ENCODE measurements at places on chromosomes 6 and 20.
A peak's percentile ranks its signal among the peaks of the same experiment; 100 is the strongest.

DNA sequence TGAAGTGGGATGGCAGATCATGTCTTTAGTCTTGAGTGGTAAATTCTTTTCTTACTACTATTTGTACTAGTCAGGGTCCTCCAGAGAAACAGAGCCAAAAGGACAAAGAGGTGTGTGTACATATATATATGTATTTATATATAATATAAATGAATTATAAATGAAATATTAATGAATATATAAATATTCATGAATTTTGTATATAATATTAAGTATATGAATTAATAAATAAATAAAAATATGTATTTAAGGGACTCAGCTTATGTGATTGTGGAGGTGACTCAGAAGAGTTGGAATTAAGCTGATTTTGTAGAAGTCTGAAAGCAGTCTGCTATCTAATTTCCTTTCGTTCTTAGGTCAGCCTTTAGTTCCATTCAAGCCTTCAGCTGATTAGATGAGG lies 265.3 kb upstream of the MMS22L start:
- no peak for DNase-seq

DNA sequence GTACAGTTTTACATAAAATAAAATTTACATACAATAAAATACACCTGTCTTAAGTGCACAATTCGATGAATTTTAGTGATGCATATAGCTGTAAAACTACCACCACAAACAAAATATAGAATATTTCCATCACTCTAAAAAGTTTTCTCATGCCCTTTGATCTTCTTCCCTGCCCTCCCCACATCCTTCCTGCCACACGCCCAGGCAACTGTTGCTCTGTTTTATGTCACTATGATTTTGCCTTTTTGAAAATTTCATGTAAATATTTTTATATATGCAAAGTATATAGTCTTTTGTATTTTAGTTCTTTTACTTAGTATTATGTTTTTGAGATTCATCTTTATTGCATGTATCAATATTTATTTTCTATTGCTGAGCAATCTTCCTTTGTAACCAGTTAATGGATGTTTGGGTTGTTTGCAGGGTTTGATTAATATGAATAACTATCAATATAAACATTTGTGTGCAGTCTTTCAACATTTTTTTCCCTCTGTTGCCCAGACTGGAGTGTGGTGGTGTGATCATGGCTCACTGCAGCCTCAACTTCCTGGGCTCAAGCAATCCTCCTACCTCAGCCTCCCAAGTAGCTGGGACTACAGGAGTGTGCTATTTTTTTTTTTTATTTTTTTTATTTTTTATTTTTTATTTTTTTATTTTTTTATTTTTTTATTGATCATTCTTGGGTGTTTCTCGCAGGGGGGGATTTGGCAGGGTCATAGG lies 23.8 kb upstream of the SAMHD1 start:
- DNase-seq, result no peak

DNA sequence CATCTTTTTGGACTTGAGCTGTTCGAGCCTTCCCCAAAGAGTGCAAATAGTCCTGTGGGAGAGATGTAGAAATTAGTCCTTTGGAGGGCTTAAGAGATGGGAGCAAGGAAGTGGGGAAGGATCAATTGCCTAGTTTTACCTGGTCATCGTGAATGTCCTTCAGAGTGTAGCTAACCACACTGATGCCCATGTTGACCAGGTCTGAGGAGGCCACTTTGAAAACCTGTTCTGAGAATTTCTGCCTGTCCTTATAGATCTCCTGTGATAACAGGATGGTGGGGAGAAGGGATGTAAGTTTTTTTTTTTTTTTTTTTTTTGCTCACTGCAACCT lies 2.0 kb downstream of the FLOT1 start:
- no peak for DNase-seq

- no peak for DNase-seq
Observed at GRCh38 chr6:80501636-80502035, 395.2 kb downstream of the BCKDHB start.

DNA sequence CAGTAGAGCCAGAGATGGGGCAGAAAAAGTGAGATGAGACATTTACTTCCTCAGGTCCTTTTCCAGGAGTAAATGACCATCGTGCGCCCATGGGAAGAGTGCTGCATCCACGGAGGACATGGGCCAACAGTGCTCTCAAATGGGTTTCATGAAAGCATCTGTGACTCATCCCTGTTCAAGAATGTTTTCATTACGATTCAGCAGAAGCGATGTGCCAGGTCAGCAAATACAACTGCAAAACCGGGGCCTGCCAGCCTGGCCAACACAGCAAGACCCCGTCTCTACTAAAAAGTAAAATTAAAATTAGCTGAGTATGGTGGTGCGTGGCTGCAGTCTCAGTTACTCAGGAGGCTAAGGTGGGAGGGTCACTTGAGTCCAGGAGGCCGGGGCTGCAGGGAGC lies 125.1 kb downstream of the LY86 start:
- peak; percentile 86 for DNase-seq

- no peak for DNase-seq
Observed at GRCh38 chr6:166167801-166168615, at the start of gene TBXT. TSS of gene TBXT (minus strand) at chr6:166167851. CDS start at chr6:166167591, 260 bp downstream.

- no peak for DNase-seq
Observed at GRCh38 chr6:90351696-90352095, 55.1 kb upstream of the BACH2 start.

DNA sequence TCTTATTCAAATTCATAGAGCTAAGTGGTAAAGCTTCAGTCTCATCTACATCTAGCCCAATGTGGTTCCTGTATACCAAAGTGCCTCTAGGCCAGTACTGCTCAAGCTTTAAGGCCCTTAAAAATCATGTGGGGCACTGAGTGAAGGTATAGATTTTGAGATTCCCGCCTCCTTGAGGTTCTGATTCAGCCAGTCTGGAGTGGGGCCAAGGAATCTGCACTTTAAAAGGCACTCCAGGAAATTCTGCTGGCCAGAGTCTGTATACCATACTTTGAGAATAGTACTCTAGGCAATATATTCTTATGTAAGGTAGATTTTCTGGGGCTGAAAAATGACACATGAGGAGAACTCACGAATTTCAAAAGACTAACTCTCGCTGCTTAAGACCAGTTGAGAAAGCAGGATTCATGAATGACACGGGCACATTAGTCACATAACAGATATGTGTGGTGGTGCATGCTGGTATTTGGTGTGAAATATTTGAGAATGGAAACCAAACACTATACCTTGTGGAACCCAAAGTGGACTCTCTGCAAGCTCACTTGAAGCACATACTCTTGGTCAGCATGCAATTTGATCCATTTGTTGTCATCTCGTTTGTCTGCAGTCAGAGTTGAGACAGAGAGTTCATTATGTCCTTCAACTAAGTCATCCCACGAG lies 47.6 kb upstream of the SIM1 start:
- DNase-seq, result no peak

- no peak for DNase-seq
Observed at GRCh38 chr6:56984884-56985283, 30.0 kb downstream of the BEND6 start.

- no peak for DNase-seq
Observed at GRCh38 chr6:129795261-129795660, 65.9 kb downstream of the TMEM244 start.

All from GM03348 (cell line).